Activated naive CD8-positive, alpha-beta T cell treated with anti-CD3 and anti-CD28 coated beads, Interleukin-2, amount 50 U/mL, for 24 hours (primary cell): ENCODE measurements at places on chromosomes 16 and 17.
A peak's percentile ranks its signal among the peaks of the same experiment; 100 is the strongest.

DNA sequence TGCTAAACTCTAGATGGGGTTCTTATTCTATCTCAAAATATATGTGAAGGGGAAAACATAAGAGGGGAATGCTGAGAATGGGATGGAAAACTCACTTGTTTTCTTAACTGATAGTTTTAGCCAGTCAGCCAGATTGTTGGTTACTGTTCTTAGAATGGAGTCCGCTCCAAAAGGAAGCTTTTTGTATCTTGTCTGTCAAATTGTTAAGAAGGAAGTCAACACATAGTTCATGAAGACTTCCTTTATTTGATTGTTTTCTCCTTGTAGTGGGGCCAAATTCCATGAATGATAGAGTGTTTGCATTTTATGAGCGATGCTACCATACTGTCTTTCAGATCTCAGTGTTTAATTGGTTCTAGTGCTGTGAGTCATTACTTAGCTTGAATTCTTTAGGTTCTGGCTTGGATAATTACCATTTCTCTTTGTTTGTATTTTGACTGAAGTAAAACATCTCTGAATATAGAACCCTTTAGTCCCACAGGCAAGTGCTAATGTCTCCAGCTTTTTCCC is 98.3 kb upstream of the GOT2 start:
- no peak for DNase-seq

DNA sequence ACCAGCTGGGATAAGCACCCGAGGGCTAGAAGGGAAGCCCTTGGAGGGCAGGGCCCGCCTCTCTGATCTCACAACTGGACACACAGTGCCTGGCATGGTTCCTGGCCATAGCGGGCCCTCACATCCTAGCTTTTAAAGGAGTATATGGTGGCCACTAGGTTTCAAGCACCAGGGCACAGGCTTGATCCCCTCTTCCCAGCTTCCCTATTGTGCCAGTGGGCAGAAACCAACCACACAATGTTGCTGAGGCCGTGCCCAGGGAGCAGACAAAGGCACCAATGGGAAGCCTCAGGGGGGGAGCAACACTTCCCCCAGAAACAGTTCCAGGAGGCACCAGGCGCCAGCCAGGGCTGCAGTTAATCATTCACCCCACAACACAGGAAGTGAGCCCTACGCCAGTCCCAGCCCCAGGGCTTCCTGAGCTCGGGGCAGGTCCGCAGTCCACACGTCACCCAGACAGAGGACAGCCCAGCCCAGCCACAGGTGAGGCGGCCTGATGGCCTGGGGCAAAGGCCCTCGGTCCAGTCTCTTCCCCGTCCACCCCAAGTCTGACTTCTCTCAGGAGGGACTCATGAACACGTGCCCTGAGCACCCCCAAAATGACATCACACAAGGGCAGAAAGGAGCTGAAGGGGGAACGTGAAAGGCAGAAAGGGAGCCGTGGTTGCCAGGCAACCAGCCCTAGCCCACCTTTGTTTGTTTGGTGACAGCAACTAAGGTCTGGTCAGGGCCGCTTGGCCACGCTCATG is 12.8 kb downstream of the SMIM5 start:
- peak; percentile 8 for DNase-seq

DNA sequence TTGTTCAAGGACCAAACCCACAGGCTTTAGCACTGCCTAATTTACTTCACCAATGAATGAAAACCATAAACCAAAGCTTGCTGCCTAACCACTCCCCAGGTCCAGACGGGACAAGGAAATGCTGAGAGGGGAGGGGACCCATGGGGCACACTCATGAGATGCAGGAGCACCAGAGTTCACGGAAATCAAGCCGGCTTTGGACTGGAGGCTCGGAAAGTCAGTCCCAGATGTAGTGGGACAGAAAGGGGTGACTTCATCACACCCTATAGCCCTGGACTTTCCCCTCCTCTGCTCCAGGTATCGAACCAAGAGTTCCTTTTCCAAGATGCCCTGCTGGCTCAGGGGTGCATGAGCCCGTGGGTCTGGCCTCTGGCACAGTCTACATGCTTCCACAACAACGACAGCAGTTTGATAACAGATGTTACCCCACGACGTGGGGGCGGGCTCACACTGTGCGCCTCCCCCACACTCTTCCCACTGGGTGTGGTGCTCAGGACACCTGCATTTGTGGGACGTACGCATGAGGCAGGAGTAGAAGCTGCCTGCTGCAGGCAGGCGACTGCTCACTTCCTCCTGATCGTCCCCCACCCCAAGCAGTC is 63.2 kb downstream of the AMFR start:
- DNase-seq = no peak

GRCh38 chr17:71511266-71511995 is 609.4 kb upstream of the SOX9 start:
- DNase-seq = no peak

- no peak for DNase-seq
Measured at GRCh38 chr17:72165192-72165866, 44.5 kb downstream of the SOX9 start.

- DNase-seq = no peak
Measured at GRCh38 chr16:84869473-84869845, 49.7 kb downstream of the CRISPLD2 start.

GRCh38 chr17:75854101-75854748 is 910 bp downstream of the WBP2 start:
- DNase-seq = no peak
